ENCODE measurements at places on chromosomes 2 and 18. TPM values are rescaled to one million over a fixed set of nuclear protein-coding genes. Genes with fewer than 3 reads are reported as not detected.

The GCC2 gene
- total RNA-seq, result 15.3 TPM

The SERPINB7 gene
- total RNA-seq, result 0.22 TPM

The PAX8 gene
- under 0.01 TPM for total RNA-seq

The EMILIN2 gene
- 4.8 TPM for total RNA-seq

The CPO gene
- total RNA-seq, result not detected

The CYP27C1 gene
- not detected for total RNA-seq

The VWC2L gene
- total RNA-seq, result not detected

The SOX11 gene
- total RNA-seq, result not detected

The ARHGAP28 gene
- 1.5 TPM for total RNA-seq

The C18orf63 gene
- not detected for total RNA-seq

- DNase-seq, result no peak
Observed at GRCh38 chr2:47531378-47532042, 128.6 kb downstream of the MSH2 start.

DNA sequence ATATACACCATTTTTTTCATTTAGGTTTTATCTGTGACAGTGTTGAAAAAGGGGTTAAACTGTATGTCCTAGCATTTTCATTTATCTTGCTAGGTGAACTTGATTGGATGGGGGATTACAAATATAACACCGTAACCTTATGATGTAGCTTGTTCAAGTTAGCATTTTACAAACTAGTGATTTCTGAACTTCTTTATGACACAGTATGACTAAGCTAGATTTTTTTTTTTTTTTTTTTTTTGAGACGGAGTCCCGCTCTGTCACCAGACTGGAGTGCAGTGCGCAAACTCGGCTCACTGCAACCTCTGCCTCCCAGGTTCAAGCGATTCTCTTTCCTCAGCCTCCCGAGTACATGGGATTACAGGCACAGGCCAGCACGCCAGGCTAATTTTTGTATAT, 47.1 kb downstream of the KCMF1 start:
- DNase-seq, result peak; percentile 19

GRCh38 chr18:75783566-75784281, 356.2 kb upstream of the SMIM21 start:
- DNase-seq, result no peak

DNA sequence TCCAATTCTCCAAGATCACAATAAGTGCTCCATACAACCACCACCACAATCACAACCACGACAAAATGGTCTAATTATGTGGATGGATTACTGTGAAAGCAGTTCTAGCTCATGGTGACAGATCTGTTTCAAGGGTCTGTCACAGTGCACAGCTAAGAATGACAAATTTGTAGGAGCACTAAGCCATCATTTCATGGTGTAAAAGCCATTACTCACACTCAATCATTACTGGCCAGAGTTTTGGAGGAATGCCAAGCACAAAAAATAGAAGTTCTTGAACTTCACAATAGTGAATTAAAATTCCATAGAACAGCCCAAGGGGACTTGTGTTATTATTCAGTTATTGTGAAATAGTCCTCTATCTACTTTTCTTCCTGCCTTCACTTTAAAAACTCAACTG, 2.3 kb downstream of the CPS1 start:
- DNase-seq, result peak; percentile 1

DNA sequence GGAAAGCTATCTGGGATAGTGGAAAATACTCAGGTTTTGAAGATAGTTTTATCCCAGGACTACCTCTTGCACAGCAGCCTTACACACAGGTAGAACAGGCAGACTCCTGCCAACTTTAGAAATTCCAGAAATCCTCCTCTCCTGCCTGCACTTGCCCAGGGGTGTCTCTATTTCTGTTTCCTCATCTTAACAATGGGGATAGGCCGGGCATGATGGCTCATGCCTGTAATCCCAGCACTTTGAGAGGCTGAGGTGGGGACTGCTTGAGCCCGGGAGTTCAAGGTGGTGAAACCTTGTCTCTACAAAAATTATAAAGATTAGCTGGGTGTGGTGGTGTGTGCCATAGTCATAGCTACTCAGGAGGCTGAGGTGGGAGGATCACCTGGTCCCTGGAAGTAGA, 117.0 kb upstream of the ARL5A start:
- no peak for DNase-seq

GRCh38 chr2:19073522-19073921, 284.9 kb downstream of the OSR1 start:
- DNase-seq, result peak; percentile 2

DNA sequence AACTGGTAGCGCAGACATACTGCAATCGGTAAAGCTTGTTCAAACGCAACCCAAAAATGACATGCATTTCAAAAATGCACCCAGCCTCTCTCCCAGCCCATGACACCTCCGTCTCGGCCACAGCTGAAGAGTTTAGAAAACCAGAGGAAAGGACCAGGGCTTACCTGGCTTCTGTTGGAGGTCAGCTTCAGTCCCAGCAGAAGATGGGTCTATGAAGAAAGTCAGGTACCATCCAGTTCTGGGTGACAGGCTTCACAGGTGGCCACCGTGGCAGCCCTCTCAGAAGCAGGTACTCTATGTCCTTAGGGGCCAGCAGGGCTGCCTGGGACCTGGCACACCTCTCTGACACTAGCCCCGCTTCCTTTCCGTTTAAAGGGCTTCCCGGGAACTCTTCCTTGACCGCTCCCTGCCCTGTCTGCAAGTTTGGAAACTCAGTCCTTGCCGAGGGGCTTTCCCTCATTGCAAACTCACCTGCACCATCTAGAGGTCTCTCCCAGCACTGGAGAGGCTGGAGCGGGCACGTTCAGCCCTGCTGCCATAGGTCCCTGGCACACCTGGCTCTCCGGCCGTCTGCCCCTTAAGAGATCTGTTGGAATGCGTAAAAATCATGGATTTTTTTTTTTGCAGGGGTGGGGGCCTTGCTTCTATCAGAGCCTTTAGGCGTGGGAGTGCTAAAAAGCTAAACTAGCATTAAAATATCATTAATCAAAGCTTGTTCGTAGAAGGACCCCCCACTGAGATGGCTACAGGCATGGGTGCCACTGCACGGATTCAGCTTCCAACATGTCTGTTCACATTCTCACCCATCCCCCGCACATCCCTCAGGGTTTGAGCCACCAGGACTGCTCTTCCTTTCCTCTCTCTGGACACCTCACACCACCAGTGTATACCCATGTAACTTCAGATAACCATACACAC, at the start of gene EDAR:
EDAR (minus strand) TSS at position 425 of the 918 bp plus-strand sequence. CDS start 58,206 bp downstream, outside the sequence.
- DNase-seq, result peak; percentile 67

- no peak for DNase-seq
Observed at GRCh38 chr2:213016166-213016983, 135.0 kb downstream of the IKZF2 start.

GRCh38 chr2:191382801-191383200, 137.6 kb downstream of the MYO1B start:
- DNase-seq, result peak; percentile 24

DNA sequence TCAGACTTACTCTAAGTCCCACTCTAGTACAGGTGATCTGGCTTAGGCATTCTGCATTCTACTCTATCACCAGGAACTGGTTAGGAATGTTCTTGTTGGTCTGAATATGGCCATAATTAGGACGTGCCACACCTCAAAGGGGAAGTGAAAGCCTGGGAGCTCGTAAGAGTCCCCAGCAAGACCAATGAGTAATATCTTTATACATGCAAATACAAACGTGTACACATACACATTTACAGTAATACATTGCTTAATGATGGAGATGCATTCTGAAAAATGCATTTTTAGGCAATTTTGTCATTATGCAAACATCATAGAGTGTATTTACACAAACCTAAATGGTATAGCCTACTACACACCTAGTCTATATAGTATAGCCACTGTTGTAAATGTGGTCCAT, 19.5 kb upstream of the ERCC3 start:
- no peak for DNase-seq

DNA sequence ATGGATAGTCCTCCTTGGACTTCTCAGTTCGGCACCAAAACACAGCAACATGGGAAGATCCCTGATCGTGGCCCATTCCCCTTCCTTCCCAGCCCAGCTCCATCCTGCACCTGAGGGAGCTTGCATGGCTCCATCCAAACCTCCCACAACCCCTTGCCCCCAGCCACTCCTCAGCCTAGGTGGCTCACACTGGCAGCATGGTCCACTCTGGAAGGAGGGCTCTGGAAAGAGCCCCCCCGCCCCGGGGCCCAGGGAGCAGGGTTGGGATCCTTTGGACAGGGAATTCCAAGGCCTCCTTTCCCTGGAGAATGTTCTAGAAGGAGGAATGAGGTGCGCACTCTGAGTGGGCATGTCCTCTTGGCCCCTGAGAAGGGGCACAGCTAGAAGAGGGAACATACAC, 62.8 kb upstream of the ID2 start:
- DNase-seq, result no peak

- no peak for DNase-seq
Observed at GRCh38 chr2:62263076-62263715, 67.3 kb downstream of the B3GNT2 start.

DNA sequence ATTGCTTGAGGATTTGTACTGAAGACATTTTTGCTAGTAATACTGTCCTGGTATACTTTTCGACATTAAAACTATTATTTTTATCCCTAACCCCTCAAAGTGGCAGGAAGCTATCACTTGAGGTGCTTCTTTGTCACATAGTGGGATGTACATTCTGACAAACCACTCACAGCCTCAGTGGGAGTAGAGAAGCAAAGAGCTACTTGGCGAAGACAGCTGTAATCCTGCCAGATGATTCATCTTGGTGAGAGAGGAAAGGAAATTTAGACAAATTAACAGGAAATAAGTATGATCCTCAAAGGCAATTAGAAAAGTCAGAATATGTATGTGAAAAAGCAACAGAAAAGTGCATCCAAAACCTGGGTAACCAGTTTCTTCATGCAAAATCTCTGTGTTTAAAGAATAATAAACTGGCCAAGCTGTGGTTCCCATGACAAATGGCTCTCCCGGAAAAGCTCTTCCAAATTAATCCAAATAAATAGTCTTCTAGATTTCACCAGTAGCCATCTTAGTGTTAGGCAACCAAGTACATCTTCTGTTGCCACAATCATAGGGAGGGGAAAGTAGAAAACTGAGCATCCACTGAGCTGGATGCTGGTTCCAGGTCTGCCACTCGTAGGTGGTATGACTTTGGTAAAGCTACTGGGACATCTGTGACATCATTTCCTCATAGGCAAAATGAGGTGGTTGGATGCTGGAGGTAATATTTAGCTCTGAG, 308.0 kb upstream of the LYPD1 start:
- DNase-seq, result peak; percentile 38

DNA sequence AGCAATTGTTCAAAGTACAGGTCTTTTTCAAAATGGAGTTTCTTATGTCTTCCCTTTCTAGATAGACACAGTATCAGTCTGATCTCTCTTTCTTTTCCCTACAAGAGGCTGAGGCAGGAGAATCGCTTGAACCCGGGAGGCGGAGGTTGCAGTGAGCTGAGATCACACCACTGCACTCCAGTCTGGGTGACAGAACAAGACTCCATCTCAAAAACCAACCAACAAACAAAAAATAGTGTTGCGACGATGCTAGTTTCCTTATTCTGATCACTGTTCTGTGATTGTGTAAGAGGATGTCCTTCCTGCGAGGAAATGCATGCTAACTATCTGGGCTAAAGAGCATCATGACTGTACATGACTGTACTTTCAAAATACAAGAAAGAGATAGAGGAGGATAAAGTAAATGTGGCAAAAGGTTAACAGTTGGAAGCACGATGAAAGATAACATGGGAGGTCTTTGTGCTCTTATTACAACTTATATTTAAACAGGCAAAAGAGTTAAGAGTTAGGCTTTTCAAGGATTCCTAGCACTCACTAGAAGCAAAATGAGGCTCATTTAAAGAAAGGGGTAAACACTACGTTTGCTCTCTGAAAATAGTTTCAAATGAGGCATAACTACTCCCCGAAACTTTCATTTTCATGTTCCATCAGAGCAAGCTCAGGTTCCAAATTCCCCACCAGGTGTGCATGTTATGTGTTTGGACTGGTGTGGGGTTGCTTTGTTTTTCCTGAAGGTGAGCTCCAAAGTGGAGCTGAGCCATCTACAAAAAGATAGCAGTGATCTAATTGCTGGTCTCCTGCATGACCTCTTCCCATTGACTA, 23.8 kb downstream of the SOWAHC start:
- peak; percentile 74 for DNase-seq

DNA sequence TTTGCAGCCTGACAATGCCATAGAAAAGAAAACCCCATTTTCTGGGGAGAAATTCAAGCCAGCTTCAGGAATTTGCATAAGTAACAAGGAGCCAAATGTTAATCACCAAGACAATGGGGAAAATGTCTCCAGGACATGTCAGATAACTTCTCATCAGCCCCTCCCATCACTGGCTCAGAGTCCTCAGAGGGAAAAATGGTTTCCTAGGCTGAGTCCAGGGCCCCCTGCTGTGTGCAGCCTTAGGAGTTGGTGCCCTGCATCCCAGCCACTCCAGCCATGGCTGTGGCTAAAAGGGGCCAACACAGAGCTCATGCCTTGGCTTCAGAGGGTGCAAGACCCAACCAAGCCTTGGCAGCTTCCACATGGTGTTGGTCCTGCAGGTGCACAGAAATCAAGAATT, 63.7 kb upstream of the FANCL start:
- DNase-seq, result no peak

DNA sequence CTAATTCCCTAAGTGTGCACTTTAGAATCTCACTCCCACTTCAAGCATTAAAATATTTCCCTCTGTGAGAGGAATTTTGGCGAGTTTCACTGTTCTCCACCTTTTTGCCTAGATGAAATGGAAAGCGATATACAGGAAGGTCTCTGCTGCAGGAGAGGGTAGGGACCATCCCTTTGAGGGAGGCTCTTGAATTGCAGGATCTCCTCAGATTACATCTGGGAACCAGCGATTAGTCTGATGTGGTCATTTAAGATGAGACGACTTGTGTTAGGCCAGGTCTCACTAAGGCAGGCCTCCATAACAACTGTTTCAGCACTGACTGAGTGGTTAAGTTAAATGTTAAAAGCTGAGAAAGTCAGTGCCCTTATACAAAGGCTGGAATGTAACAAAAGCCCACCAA, 74.6 kb downstream of the ARL6IP6 start:
- no peak for DNase-seq

DNA sequence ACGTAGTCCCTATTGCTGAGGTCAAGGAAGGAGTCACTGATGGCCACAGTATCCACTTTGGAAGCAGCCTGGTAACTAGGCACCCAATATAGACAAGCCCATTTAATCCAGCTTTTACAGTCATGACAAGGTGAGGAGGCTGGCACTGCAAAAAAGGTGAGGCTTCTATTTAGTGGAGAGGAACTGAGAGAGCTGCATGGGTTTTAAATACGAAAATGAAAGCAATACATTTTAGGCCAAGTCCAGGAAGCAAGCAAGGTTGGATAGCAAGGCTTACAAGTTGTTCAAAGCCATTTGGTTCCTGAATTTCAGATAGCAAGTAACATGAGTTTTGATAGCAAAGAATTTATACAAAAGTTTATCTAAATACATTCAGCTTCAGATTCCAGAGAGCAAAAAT, 80.4 kb downstream of the SGPP2 start:
- DNase-seq, result no peak

Measured in lung microvascular endothelial cell (primary cell).